ENCODE measurements at places on chromosomes 3 and 15. TPM values are rescaled to one million over a fixed set of nuclear protein-coding genes. Genes with fewer than 3 reads are reported as not detected.

- no peak for DNase-seq
These were observed 657.0 kb upstream of the NAALADL2 start for GRCh38 chr3:174202116-174202515.

Gene DPPA4
- 0.06 TPM for total RNA-seq

Gene NMB
- 5.9 TPM for total RNA-seq

Gene SLC2A2
- total RNA-seq = not detected

DNA sequence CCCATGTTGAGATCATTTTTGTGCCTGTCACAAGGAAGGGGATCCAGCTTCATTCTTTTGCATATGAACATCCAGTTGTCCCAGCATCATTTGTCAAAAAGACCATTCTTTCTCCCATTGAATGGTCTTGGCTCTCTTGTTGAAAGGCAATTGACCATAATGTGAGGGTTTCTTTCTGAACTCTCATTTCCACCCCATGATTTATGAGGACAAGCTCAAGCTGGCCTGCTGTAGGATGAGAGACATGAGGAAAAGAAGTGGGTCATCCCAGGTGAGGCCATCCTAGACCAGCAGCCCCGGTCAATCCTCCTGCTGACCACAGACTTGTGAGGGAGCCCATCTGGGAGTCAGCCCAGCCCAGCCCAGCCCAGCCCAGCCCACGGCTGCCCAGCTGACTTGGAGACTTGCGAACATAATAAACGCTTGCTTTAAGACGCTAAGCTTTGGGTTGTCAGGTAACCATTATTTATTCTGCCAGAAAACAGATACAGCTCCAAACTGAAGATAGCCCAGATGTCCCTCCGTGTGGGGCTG, 69.0 kb downstream of the LINGO1 start:
- DNase-seq = no peak

DNA sequence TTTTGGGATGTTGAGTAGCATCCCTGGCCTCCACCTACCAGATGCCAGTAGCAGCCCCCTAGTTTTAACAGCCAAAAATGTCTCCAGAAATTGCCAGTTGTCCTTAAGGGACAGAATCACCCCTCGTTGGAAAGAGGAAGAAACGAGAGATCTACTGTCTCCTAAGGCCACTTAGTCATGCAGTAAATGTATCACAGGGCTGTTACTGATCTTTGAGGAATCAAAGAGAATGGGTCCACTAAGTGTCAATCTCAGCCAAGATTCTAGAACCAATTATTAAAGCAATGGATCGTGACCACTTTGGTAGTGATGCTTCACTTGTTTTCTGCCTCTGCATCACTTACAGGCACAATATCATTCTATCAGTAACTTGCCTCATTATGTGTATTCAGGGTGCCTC, 26.4 kb downstream of the POLG start:
- DNase-seq = no peak

Gene CYP11A1
- not detected for total RNA-seq

Gene CACNA2D2
- not detected for total RNA-seq

- no peak for DNase-seq
These were observed 273.6 kb downstream of the FOXP1 start for GRCh38 chr3:71309886-71310285.

GRCh38 chr3:33749546-33750210, 31.6 kb upstream of the CLASP2 start:
- peak; percentile 75 for DNase-seq

DNA sequence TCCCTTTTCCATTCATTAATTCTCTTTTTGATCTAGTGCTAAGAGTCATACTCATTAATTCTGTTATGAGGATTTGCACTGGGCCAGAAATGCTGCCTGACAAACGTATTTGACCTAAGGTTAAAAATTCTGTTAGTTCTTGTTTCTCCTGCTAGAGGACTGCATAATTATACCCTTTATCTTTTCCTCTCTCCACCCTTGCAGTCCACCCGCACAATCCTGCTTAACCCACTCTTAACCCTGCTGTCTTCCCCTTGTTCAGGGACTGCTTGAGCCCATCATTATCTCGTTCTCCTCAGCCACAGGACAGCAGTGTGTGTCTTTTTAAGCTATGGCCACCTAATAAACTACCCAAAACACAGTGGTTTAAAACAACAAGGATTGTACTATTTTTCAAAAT, 31.1 kb upstream of the DYNC1LI1 start:
- DNase-seq = no peak

Gene OR5K2
- not detected for total RNA-seq

DNA sequence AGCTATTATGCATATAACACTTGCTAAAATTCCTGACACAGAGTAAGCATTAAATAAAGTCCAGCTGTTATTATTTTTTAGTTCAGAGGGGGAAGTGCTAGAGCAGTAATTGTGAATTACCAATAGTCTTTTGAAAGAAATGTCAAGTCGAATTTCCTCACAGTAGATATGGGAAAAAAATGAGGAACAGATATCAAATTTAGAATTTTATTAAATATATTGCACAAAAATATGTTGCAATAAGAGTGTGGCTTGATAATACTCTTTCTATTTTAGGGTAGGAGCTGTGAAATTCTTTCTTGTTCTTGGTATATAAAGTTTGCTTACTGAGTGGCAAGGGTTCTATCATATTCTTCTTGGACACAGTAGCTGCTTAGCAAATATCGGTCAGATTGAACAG, 181.3 kb downstream of the NFKBIZ start:
- DNase-seq = no peak

Gene RLBP1
- total RNA-seq = not detected

GRCh38 chr15:65906396-65906795, 37.1 kb downstream of the RAB11A start:
- peak; percentile 60 for DNase-seq

DNA sequence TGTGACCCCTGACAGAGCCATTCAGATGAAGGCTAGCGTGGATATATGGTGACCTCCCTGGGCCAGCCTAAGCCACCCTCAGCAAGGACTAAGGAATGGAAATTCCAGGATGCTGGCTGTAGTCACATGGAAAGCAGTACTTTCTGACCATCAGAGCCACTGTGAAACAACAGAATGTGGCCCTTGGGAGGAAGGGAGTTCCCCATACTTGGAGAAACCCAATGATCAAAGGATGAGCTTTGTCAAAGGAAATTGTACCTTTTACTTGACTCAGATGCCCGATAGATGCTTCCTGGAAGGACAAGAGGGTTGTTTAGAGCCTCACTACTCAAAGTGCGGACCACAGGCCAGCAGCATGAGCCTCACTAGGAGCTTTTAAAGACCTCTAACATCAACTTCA, 484.5 kb upstream of the PROK2 start:
- no peak for DNase-seq

Data from LHCN-M2 (cell line).